ENCODE measurements at places on chromosomes 11 and 22.

GRCh38 chr11:119471329-119471728 is 48.4 kb upstream of the THY1 start:
- DNase-seq = no peak

- no peak for DNase-seq
Measured at GRCh38 chr11:11522591-11522990, 99.2 kb downstream of the GALNT18 start.

- DNase-seq = no peak
Measured at GRCh38 chr11:11813288-11813962, 28.3 kb upstream of the USP47 start.

- no peak for DNase-seq
Measured at GRCh38 chr11:34267417-34267816, 90.4 kb downstream of the ABTB2 start.

DNA sequence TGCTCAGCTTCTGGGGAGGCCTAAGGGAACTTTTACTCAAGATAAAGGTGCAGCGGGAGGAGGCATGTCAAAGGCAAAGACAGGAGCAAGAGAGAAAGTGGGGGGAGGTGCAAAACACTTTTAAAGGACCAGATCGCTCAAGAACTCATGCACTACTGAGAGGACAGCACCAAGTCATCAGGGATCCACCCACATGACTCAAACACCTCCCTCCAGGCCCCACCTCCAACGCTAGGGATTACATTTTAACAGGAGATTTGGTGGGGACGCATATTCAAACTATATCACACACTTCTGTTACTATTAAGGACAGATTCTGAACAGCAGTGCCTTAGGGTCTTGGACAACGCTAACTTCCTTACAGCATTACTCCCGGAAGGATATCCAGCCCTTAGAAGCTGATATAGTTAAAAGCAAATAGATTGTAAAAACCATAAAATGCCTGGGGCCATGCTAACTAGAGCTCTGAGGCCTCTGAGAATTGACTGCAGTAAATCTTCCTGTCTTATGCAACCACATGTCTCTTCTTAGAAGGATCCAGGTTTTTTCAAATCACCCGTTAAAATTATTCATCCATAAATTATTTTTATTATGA is 16.7 kb upstream of the ZC3H12C start:
- no peak for DNase-seq

DNA sequence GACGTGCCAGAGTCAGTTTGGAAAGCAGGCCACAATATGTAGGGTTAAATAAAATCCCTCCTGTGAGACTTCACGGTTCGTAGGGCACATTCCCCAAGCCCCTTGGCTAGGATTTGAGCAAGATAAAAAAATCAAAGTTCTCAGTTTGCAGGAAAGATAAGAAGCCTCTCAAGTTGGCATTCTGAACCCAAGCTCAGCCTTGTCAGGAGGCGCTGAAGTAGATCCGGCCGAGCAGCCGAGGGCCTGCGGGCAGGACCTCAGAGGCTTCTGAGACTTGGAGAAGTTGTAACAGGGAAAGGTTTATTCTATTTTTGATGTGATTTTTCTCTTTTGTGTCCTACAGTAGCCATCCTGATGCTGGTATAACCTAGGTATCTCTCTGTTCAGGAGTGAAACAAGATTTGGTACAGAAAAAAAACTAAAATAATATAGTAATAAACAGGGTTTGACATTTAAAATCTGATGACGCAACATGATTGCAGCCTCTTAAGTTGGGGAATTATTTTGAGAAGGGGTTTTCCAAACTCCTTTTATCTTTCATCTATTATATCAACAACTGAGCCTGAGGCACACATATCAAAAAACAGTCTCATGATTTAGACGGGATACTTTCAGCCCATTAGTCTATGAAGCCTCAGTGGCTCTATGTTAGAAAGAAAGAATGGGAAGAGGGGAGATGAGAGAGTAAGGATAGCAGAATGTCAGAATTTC is 10.1 kb downstream of the PATE2 start:
- DNase-seq = no peak

DNA sequence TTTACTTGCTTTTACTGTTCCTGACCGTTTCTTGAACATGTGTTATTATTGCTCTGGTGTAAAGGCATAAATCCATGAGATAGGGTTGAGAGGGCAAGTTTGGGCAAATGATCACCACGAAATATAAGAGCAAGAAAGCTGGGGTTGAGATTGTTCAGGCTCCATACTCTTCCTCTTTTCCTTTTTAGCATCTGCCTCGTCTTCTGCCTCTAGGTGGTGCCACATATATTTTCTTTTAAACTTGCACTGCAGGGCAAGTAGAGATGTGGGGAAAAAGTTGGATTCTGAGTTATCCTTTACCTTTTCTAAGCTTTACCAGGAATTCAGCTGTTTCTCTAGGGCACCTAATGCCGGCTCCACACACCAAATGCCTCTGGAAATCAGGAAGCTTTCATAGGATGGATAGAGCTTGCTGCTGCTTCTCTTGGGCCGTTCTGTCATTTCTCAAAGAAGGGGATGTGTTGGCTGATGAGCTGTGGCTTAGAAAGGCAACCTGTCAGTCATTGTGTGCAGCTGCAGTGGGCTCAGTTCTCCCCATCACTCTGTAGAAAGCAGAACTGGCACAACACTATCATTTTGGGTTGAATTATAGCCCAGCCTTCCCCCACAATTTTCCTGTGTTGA is 98.2 kb downstream of the LDLRAD3 start:
- DNase-seq = no peak

- DNase-seq = no peak
Measured at GRCh38 chr11:128732471-128733277, 38.8 kb downstream of the FLI1 start.

GRCh38 chr22:24996420-24996952 is 44.0 kb downstream of the KIAA1671 start:
- DNase-seq = no peak

GRCh38 chr22:29988719-29989118 is 91.5 kb upstream of the HORMAD2 start:
- no peak for DNase-seq

- no peak for DNase-seq
Measured at GRCh38 chr11:128731041-128731663, 37.3 kb downstream of the FLI1 start.

DNA sequence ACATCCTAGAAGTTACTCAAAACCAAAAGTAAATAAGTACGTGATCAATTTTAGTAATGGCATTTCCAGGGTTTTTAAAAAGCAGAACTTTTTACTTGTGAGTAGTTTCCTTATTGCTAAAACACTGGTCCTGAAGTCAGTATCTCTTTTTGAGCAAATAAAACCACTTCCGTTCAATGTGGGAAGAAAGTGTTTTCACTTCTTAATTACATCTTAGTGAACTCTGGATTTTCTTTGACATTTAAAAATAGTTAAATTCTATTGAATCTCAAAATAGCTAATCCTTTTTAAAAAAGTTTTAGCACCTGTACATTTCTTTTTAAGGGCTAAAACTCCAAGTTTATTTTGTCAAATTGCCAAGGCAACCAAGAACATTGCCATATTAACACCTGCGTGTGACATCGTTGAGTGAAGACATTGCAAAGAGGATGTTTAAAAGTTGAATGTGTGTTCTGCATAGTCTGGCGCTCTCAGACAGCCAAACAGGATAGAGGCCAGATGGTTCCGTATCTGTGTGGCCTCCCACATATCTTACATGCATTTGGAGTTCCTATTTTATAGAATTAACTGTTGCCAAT is 17.2 kb upstream of the OR5B21 start:
- peak; percentile 26 for DNase-seq

DNA sequence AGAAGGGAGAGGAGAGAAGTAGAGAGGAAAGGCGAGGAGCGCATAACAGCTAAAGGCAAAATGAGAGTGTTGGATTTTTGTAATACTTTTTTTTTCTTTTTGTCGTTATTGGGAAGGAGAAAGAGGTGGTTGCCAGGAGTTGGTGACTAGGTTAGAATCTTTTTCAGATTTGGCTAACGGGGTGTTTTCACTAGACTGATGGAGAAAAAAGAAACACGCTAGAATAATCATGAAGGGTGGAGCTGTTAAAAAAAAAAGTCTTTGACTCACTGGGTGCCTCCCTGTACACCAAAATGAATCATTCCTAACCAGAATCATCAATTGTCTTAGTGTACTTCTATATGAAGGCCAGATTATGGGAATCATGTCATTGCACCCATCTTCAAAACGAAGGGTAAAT is 12.7 kb downstream of the BLID start:
- DNase-seq = no peak

DNA sequence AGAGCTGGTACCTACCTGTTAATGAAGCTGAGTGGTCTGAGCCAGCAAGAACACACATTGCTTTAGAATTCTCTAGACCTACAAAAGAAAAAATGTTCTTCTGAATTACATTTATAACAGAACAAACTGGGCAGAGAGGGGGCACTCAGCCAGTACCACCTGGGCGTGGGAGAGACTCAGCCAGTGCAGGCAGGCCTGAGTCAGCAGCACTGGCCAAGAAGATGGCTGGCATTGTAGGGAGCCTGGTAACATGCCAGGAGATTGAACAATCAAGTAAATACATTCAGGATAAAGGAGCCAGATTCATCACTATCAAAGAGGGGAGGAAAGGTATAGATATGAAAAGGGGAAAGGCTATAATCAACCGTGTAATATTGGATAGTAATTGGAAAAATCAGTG is 19.9 kb downstream of the SERGEF start:
- DNase-seq = no peak

GRCh38 chr22:27004434-27004833 is 347.0 kb downstream of the MIAT start:
- DNase-seq = no peak

GRCh38 chr11:77444261-77444660 is 29.6 kb downstream of the PAK1 start:
- DNase-seq = no peak

GRCh38 chr11:29336727-29337575 is 679.9 kb downstream of the KCNA4 start:
- DNase-seq = no peak

GRCh38 chr11:77090046-77090372 is 12.6 kb upstream of the OMP start:
- DNase-seq = no peak

GRCh38 chr22:28620244-28620922 is 59.3 kb downstream of the TTC28 start:
- DNase-seq = no peak

- DNase-seq = no peak
Measured at GRCh38 chr11:69374946-69375310, 81.0 kb downstream of the MYEOV start.

GRCh38 chr11:18749681-18750319 is 23.8 kb upstream of the IGSF22 start:
- DNase-seq = no peak

GRCh38 chr22:19992481-19992911 is 24.1 kb downstream of the ARVCF start:
- no peak for DNase-seq

- no peak for DNase-seq
Measured at GRCh38 chr11:104465321-104465720, 301.4 kb upstream of the PDGFD start.
